ENCODE measurements at places on chromosomes 16 and 17.

DNA sequence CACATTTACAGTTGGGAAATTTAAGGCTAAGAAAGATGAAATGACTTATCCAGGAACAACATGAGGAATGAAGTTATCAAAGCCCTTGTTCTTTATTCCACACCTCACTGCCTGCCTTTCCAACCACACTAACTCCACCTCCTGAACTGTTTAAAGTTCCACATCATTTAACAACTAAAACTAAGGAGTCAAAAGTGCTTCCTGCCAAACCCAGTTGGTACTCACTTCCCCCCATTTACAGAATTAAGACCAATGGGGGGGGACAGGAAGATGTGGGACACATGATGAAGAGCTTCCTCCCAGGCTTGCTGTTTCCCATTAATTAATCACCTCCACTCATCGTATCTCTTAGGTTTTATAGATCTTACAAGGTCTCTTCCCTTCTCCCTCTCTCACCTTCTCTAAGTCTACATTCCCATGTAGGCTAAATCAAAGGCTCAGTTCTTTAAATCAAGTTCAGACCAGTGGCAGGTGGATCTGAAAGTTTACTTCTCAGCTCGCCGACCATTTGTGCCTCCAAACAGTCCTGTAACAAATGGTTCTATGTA is 19.2 kb upstream of the TMEM101 start:
- no peak for DNase-seq

DNA sequence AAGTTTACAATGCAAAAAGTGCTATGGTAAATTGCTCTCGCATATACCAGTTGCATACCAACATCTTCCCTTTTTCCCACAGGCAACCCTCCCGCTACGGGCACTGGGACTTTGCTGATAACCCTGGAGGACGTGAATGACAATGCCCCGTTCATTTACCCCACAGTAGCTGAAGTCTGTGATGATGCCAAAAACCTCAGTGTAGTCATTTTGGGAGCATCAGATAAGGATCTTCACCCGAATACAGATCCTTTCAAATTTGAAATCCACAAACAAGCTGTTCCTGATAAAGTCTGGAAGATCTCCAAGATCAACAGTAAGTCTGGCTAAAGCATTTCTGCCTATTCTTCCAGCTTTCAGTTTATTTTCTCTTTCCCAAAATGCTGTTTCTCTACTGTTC is 27.9 kb upstream of the HSBP1 start:
- DNase-seq = no peak

DNA sequence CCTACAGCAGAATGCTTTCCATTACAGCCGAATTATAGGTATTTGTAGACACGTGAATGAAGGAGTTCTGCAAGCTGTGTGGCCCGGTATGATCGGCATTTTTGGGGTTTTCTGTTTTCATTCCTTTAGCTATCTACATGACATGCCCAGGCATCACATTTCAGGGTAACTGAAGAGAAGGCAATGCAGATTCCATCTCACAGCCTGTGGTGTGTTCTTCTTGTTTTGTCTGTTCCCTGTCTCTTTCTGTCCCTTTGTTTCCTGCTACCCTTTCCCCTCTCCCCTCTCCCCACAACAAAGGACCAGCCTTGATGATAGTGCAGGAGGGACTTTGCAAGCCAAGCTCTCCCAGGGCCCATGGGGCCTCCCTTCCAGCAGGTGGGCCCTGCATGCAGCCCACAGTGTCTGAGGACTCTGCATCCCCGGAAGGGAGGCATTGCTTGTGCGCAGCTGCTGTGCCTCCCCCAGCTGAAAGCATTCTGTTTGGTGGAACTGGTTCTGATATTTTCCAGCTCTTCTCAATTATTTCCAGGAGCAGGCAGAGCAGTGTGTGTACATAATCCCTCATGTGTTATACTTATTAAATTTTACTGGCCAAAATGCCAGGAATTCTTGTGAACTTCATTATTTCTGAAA is 207.4 kb downstream of the RPTOR start:
- no peak for DNase-seq

GRCh38 chr17:49390548-49391324 is 23.9 kb downstream of the PHB1 start:
- no peak for DNase-seq

DNA sequence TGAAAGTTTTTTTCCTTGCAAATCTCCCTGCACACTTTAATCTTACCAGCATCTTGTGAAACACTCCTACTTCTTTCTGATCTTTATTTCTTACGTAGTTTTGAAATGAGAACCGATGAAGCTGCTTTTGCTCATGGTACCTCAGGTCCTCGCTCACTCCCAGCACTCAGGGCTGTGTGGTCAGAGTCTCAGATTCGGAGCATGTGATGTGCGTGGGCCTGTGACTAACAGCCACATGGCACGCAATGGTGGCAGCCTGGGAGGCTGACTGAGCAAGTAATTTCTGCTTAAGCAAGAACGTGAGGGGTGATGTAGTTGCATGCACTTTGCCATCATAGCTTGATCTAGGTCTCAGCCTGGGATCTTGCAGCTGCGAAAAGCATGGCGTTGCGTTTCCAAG is 624.3 kb downstream of the MAF start:
- DNase-seq = no peak

GRCh38 chr17:17028059-17028877 is 14.0 kb upstream of the MPRIP start:
- no peak for DNase-seq

DNA sequence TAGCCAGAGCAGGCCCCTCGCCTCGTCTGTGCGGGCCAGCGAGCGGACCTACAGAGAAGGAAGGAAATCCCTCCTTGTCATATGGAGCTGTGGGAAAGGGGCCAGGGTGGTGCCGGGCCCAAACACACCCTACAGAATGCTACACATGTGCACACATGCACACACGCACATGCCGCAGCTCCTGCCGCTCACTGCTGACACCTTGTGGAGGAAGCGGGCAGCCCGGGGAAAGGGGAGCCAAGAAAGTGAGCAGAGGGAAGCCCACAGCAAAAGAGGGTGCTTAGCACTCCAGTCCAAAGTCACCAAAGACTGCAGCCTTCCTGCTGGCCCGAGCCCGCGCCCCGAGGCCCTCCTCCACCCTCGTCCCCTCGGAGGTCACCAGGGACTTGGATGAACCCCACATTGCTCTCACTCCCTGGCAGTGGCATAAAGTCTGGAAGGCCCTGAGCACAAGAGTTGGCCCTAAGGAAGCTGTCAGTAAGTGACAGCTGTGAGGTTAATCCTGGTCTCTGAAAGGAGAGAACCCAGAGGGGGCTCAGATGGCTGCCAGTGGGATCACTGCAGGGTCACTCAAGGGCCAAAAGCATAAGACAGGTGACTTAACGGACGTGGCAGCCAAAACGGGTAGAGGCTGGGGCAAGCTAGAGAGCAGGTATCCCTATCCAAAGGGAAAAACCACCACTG is 68.2 kb downstream of the MYO18A start:
- no peak for DNase-seq

Data from left renal cortex interstitium (tissue), 4 donors.